Activated CD8-positive, alpha-beta memory T cell treated with anti-CD3 and anti-CD28 coated beads for 1 hour (primary cell): ENCODE measurements at places on chromosomes 2 and 18.

DNA sequence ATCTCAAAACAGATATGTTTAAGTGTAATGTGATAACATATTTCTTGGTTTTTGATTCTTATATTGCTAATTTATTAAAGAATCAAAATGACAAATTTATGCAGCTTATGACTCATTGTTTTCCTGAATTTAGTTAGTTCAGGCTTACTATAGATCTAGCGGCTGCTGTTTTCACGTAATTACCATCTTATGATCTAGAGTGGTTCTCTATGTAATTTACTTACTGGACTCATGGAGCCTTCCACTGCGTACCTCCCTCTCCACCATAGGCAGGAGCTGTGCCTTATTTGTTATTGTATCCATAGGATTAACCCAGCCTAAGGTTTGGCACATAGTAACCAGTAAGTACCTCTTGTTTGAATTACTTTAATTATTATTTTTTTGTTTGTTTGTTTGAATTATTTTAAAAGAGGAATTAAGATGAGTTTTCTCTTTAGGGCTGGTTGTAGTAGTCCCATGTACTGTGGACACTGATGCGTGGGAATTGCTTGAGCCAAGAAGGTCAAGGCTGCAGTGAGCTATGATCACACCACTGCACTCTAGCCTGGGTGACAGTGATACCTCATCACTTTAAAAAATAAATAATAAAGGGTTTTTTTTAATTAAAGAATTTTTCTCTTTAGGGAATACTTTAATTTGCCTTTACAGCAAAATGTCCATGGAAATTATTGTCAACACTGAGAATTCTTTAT, 165.5 kb downstream of the PHLPP1 start:
- DNase-seq: no peak

- DNase-seq: no peak
These were observed 47.4 kb downstream of the ITGB1BP1 start for GRCh38 chr2:9375857-9376428.

DNA sequence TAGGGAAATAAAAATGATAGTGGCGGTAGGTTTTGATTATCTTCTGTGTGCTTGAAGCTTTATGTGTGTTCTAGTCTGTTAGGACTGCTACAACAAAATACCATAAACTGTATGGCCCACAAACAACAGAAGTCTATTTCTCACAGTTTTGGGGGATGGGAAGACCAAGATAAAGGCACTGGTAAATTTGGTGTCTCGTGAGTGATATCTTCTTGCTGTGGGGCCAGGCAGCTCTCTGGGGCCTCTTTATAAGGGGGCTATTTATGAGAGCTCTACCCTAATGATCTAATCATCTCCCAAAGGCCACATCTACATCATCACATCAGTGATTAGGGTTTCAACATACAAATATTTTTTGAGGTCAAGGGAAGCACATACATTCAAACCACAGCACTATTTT, 86.8 kb upstream of the SPHKAP start:
- no peak for DNase-seq

DNA sequence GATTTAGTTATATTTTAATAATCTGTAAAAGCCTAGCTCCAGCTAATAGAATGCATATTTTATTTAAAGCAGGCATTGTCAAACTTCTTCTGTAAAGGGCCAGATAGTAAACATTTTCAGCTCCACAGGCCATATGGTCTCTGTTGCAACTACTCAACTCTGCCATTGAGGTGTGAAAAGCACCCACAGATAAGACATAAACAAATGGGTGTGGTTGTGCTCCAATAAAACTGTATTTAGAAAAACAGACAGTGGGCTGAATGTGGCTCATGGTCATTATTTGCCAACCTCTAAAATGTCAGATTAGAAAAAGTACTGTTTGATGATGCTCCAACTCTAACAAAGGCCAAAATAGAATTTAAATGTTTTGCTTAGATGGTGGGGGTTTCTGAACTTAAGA, 519.9 kb downstream of the RNF144A start:
- DNase-seq: no peak

DNA sequence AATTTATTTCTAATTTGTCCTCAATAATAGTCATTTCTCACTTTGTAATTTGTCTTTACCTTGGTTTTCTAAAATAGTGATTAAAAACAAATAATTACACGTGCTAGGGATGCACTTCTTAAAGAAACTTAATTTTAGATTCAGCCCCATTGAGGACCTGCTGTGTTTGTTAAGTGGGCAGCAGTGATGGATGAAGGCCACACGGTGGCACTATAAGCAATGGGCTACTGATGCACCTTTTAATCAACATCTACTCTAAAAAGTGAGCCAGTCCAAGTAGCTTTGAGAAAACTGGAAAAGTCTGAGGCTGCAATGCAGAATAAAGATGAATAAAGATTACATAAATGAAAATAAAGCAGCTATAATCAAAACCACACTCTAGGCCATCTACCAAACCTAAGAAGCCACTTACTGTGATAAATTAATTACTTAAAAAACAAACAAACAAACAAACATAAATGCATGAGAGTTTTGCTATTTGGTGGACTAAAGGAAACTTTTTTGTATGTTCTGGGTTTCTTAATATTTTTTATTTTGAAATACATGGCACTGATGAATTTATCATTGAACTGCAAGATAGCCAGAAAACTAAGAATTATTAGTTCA, 89.3 kb downstream of the PDE11A start:
- no peak for DNase-seq

GRCh38 chr18:48878471-48878870, 72.3 kb downstream of the SMAD7 start:
- no peak for DNase-seq

- DNase-seq: no peak
These were observed 90.3 kb downstream of the RNF144A start for GRCh38 chr2:7007488-7007845.

- no peak for DNase-seq
These were observed 15.3 kb downstream of the PMS1 start for GRCh38 chr2:189799531-189799930.

DNA sequence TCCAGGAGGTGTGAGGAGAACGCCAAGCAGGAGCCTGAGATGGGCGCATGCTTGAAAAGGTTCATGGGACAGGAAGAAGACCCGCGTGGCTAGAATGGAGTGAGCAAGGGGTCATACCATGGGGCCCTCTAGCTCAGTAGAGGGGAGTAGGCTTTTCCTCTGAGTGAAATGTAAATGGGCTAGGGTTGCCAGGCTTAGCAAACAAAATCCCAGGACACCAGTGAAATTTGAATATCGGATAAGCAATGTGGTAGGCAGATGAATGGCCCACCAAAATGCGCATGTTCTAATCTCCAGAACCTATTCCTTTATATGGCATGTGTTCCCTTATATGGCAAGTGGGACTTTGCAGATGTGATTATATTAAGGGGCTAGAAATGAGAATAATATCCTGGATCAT, 174.1 kb upstream of the CCDC68 start:
- no peak for DNase-seq

- no peak for DNase-seq
These were observed 46.6 kb downstream of the DIPK1C start for GRCh38 chr18:74410441-74410992.

- DNase-seq: no peak
These were observed 445.8 kb upstream of the ACVR2A start for GRCh38 chr2:147398996-147399395.

- no peak for DNase-seq
These were observed 266.5 kb downstream of the TCF4 start for GRCh38 chr18:55321265-55322177.

DNA sequence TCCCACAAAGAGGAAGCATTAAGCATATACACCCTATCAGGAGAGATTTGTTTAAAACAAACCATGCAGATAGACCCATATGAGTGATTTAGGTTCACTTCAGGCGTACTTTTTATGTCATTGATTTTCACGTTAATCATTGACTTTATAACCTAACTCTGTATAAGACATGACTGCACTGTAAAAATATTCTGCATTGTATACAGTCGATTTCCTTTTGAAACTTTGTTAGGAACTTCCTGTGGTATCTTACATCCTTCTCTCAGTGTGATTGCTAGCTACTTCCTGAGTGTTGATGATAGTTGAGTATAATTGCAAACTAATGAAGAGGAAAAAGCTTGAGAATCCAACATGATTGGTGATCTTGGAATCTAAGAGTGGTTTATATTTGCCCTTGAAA, 69.4 kb downstream of the XIRP2 start:
- DNase-seq: no peak

- DNase-seq: no peak
These were observed 265.1 kb downstream of the RIT2 start for GRCh38 chr18:42850174-42851083.

GRCh38 chr2:120761911-120762310, 26.2 kb downstream of the GLI2 start:
- DNase-seq: no peak

GRCh38 chr2:64937687-64938491, 51.3 kb upstream of the SLC1A4 start:
- DNase-seq: no peak

GRCh38 chr18:55319459-55320193, 268.4 kb downstream of the TCF4 start:
- DNase-seq: no peak

GRCh38 chr2:191782351-191782750, 64.5 kb downstream of the CAVIN2 start:
- no peak for DNase-seq

DNA sequence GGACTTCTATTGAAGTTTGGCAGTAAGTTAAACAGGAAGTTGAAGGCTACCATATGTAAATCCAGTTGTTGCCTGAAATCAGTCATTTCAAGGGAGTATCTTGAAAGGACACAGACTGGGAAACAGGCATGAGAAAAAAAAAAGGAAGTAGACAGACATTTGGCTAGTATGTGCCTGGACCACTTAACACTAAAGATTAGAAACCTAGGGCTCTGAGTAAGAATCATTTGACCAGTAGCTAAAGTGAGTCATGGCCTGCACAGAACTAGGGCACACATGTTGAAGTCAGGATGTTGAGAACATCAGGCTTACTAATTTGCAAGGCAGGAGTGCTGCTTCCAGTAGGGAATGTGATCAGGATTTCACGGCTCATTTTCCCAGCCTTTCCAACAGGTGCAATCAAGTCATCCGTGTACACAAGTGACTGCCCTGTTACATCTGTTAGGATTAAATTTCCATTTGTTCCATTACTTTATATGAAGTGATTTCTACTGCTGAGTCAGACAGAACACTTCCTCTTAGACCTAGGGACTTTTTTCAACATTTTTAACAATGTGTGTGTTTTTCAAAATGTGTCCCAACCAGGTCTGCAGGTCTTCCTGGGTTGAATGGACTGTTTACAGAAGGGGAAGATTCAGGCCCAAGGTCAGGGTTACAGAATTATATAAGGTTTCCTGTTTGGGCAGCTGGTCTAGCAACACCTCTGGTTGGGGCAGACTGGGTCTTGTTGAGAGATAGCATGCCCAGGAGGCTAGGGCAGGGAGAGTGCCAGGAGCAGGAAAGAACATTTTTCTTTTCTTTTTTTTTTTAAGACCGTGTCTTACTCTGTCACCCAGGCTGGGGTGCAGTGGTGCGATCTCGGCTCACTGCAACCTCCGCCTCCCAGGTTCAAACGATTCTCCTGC, 145.6 kb downstream of the TGIF1 start:
- DNase-seq: no peak

DNA sequence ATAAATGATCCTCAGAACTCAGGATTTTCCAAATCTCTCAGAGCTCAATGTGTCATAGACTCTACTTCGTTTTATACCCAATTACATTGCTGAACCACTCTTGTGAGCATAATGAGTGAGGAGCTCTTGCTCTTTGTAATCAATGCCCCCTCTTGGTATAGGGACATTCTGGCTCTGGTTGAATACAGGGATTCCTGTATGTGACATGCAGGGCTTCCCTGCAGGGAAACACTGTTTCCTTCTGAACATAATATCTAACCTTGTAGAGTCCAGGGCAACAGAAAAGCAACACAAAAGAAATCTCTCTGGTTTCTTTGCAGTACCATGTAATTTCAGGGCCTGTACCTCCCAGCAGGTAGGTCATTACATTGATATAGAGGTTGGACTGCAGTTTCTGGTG, 101.5 kb downstream of the CPS1 start:
- no peak for DNase-seq

GRCh38 chr18:44973282-44973681, 292.6 kb downstream of the SETBP1 start:
- no peak for DNase-seq

- DNase-seq: no peak
These were observed 44.3 kb upstream of the REL start for GRCh38 chr2:60837123-60837522.

DNA sequence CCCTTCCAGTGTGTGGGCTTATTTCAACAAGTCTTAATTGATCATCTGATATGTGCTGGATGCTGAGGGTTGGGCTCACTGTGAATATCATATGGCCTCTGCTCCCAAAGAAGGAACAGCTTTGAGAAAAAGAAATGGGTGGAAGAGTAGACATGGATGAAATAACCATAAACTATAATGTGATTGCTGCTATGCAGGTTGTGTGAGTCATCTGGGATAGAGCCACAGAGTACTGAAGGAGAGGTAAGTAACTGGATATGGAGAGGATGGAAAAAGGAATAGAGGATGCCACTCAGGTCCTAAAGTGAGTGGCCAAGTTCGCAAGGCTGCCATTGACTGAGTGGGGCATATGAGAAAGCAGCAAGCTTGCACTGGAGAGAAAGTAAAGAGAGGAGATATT, 8.7 kb upstream of the DSG2 start:
- no peak for DNase-seq

- no peak for DNase-seq
These were observed 904.7 kb upstream of the ACVR2A start for GRCh38 chr2:146939991-146940685.

DNA sequence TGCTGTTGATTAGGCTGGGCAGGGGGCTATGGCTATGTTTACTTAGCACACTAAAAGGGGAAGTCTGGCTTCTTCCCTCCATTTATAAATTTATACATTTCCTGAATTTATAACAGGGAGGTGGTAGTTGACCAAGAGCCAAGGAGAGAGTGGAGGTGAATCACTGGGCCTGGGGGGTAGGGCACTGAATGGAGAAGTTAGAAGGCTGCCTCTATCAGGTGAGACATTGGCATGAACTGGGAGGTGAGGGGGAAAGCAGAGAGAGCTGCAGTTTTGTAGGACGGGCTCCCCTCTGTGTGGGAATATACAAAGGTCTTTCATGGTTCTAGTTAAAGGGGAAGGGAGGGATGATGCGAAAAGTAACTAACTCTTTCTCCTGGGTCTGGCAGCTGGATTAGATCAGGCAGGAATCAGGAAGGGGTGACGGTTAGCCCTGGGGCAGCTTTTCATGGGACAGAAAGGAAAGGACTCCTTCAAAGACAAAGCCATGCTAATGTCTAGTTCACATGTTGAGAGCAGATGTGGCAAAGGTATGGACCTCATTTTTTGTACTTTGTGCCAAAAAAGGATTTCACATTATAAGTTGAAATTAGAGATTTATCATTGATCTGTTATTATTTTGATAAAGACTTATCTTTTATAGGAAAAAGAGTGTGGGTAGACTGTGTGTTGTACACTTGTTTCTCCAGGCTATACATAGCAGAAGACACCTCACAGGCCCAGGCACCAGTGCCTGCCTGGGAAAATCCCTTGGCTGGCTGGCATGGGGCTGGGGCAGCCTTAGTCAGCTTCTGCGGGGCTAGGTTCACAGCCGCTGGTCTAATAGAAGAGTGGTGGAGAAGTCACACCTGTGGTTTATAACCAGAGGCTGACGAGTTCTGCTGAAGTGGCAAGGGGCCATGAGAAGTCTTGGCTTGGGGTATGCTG, 158.7 kb downstream of the CLIP4 start:
- no peak for DNase-seq

- no peak for DNase-seq
These were observed 24.6 kb downstream of the FIGN start for GRCh38 chr2:163711258-163711657.
